ENCODE measurements at places on chromosomes 5 and 9. TPM values are rescaled to one million over a fixed set of nuclear protein-coding genes. Genes with fewer than 3 reads are reported as not detected.

Gene MARCOL
- not detected for total RNA-seq

Gene SLC46A2
- not detected for total RNA-seq

GRCh38 chr5:131212471-131213021, 41.8 kb downstream of the LYRM7 start:
- DNase-seq, result no peak
- no peak overlapping the region for H3K4me3 ChIP-seq
- no peaks in the 10 kb centered on the region for H3K36me3 ChIP-seq
- peak overlapping the region; percentile 90 for H3K27ac ChIP-seq
- peaks cover 27% of the 10 kb centered on the region for H3K4me1 ChIP-seq

Gene EQTN
- total RNA-seq, result not detected

Gene PCDHB8
- not detected for total RNA-seq

Measured in naive thymus-derived CD8-positive, alpha-beta T cell (primary cell).